ENCODE measurements at places on chromosomes 7 and 10.
A peak's percentile ranks its signal among the peaks of the same experiment; 100 is the strongest.

DNA sequence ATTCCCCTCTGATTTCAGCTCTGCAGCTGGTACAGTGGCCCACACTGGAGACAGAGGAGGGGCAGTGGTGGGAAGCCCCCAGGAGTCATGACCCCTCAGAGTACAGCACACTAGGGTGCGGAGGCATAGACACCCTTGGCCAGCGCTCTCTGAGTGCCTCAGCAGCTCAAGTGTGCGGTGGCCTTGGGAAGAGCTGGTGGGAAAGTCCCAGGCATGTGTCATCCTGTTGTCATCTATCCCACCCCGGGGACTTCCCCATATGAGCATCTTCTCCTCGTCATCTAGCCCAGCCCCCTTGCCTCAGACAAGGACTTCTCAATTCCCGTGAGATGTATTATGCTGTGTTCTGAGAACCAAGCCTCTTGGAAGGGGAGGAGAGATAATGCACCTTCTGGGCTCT, 15.6 kb upstream of the PPIF start:
- DNase-seq = peak; percentile 90

GRCh38 chr10:93912444-93912843, 18.7 kb downstream of the SLC35G1 start:
- DNase-seq = no peak

DNA sequence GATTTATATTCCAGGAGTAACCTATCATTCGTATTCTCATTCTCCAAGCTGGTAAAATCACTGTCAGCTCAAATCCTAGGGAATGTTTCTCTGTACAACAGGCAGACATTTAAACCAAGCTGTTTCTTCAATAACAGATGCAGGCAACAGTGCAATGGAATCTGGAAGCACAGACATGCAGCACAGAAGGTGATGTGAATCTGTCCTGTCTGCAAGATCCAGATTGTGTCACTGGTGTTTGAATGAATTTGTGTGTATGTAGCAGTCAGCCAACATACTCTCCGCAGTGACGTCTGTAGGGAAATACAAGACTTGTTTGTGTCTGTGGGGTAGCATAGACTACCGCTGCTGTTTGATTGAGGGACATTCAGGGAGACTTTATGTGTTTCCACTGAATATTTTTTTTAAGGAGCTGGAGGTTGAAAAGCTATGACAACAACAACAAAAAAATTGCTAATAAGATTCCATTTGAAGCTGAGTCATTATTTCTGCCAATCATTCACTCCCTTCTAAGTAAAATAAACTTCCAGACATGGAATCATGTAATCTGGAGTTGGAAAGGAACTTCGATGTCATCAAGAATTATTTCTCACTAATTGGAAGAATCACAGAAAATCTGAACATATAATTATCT, 122.9 kb upstream of the MYO3A start:
- DNase-seq = no peak

- DNase-seq = peak; percentile 28
Observed at GRCh38 chr10:108452533-108452932, 1288.0 kb upstream of the SORCS1 start.

- no peak for DNase-seq
Observed at GRCh38 chr10:111999915-112000302, 183.7 kb downstream of the GPAM start.

DNA sequence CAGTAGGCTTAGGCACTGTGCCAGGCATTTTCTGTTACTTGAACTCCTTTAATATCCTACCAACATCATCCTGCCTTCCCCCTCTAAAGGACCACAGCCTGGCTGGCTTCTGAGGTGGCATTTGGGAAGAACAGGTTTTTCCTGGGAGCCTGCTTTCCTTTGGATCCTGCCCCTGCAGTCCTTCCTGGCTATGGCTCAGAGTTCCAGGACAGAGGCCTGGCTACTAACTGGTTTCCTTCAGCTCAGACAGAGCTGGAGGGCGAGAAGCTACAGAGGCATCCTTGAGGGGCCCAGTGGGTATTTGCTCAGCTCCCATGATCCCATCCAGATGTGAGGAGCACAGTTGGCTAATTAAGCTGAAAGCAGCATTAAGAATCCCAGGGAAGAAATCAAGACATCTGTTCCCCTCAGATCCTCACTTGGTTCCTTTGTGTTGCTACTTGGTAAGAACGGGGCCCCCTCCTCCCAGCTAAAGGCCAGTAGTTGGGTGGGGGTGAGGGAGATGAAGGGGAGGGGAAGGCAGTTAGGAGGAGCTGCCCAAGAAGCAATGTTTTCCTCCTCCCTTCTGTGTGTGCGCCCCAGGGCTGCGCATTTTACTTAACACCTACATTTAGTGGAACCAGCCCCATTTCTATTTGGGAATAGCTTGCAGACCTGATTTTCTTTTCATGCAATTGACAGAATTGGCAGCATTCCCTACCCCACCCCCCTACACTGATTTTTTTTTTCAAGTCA, 142.6 kb upstream of the SORCS3 start:
- no peak for DNase-seq

DNA sequence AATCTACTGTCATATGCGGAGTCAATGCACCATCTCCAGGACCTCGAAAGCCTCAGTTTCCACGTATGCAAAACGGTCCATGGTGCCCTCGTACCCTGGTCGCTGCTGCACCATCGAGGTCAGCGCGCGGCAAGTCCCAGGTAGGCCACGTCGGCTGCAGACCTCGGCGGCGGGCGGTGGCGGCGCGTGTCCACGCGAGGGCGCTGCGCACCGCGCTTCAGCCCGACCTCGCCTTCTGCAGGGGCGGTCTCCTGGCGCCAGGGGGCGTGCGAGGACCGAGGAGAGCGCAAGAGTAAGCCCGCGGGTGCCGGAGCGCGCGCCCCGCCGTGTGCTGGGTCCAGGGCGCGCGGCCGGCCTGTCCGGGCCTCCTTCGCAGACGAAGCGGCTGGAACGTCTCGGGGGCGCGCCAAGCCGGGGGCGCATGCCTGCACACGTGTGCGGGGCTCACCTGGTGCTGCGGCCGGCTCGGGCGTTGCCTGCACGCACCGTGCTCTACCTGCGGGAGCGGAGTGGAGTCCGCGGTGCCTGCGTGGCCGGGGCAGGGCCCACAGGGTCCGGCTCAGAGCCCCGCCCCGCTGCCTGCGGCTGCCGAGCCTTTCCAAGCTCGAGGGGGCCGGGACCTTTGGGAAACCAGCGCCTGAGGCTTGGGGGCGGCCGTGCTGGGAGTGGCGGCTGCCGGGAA, 54.0 kb downstream of the GLRX3 start:
- peak; percentile 82 for DNase-seq

DNA sequence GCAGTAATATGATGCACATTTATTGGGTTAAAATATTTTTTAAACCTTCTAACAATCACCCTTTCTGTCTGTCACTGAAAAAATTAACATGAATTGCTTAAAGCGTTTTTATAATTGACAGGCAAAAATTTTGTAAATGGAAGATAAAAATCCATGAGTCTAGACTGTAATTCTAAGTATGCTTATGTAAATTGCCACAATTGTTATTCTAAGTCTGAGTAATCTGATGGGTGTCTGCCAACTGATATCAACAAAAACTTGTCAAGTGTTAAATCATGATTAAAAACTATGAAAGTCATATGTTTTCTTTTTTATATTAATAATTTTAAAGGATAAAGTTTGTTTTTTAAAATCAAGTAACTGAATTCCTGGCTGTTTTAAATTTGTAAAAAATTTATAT, 208.2 kb downstream of the CDK14 start:
- DNase-seq = peak; percentile 37

GRCh38 chr7:2709553-2710285, 21.7 kb downstream of the AMZ1 start:
- DNase-seq = peak; percentile 28

GRCh38 chr10:44755481-44755880, 155.7 kb upstream of the TMEM72 start:
- peak; percentile 47 for DNase-seq

- no peak for DNase-seq
Observed at GRCh38 chr7:69225259-69225943, 372.9 kb upstream of the AUTS2 start.

Data from fibroblast of skin of right quadriceps (primary cell).